ENCODE measurements at places on chromosomes 1 and 21.

DNA sequence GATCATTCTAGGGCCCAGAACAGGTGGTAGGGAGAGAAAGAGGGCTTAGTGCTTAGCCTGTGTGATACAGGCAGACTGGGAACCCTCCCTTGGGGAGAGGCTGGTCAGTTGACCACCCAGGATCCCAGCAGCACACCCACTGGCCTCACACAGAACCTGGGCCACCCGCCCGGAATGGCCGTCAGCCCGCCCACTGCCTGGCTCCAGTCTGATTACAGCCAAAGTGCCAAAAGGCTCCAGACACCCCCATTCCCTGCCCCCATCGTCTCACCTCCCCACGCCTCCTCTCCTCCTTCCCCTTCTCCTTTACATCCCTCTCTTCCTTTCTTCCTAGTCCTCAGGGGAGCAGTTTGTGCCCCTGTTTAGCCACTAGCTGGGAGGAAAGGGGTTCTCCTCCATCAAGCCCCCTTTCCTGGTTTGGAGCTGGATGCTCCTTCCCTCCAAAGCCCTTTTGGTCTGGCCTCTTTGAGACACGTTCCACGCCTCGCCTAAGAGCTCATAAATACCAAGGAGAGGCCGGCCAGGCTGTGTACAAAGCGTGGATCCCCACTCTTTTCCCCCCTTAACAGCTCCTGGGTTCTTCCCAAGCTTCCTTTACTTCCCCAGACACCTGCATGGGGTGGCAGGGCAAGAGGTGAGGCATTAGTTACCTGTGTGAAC lies 4.6 kb upstream of the WNT2B start:
- DNase-seq = no peak

DNA sequence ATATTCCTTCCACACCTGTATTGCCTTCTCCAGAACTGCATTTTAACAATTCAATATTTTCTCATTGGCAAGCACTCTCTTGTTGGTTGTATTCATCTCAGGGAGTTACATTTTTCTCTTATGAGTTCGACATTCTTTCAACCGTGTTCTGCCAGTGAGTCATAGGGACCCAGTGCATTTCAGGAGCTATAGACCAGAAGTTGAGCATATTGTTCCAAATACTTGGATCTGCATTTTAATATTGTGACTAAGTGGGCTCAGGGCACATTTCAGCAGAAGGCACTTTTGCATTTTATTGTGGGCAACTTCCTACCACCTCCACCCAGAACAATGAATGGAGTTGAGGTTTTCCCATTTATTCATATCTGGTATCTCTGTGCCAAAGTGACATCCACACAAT lies 132.8 kb downstream of the TNFSF18 start:
- DNase-seq = no peak

GRCh38 chr1:205563927-205564441 lies 59.5 kb downstream of the CDK18 start:
- no peak for DNase-seq

GRCh38 chr1:213884402-213884801 lies 103.4 kb upstream of the PROX1 start:
- no peak for DNase-seq

DNA sequence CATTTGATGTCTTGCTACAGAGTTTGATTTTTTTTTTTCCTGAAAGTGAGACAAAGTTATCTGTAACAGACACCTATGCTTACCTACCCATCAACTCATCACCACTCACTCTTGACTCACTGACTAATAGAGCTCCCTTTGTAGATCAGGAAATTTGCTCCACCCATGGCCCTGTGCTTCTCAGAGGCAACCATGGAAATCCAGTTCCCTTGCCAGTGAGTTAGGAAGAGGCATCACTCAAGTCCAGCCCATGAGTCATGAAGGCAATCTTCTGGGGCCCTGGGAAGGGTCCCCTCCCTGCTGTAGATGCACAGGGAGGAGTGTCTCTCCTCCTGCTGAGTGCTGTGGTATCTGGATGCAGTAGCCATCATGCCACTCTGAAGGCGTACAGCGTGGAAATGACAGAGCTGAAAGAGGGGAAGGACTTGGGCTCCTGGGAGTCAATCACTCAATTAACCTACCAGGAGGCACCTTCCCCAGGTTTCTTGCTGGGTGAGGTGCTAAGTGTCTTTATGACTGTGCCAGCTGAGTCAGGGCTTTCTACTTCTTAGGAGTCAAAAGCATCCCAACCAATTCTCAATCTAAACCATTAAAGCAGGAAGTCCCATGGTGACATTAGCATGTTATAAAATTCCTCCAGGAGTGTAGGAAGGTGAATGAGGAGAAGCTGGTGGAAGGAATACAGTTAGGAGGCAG lies 56.1 kb downstream of the DNTTIP2 start:
- no peak for DNase-seq

- DNase-seq = no peak
Observed at GRCh38 chr1:229047161-229047839, 223.6 kb upstream of the RAB4A start.

DNA sequence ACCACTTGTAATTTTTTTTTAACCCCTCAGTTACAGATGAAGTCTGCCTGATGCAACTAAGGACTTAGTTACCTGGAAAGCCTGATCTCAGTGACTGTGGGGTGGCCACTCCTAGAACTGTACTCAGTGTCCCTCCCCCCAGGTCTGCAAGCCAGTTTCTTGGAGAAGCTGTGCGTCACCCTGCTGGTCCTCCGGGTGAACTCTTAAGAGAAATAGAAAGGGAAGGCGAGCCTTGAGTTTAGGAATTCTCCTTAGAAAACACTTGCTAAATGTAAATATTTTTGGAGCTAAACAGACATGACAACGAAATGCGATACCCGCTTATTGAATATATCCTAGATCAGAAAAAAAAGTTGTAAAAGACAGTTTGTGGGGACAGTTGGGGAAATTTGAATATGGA lies 730 bp downstream of the SLC16A4 start:
- no peak for DNase-seq

- no peak for DNase-seq
Observed at GRCh38 chr1:153506831-153507413, 28.9 kb downstream of the S100A6 start.

- DNase-seq = no peak
Observed at GRCh38 chr1:234958066-234958705, 170.5 kb downstream of the TOMM20 start.

GRCh38 chr1:76868154-76868882 lies 1.0 kb downstream of the ST6GALNAC5 start:
- DNase-seq = peak; percentile 67

DNA sequence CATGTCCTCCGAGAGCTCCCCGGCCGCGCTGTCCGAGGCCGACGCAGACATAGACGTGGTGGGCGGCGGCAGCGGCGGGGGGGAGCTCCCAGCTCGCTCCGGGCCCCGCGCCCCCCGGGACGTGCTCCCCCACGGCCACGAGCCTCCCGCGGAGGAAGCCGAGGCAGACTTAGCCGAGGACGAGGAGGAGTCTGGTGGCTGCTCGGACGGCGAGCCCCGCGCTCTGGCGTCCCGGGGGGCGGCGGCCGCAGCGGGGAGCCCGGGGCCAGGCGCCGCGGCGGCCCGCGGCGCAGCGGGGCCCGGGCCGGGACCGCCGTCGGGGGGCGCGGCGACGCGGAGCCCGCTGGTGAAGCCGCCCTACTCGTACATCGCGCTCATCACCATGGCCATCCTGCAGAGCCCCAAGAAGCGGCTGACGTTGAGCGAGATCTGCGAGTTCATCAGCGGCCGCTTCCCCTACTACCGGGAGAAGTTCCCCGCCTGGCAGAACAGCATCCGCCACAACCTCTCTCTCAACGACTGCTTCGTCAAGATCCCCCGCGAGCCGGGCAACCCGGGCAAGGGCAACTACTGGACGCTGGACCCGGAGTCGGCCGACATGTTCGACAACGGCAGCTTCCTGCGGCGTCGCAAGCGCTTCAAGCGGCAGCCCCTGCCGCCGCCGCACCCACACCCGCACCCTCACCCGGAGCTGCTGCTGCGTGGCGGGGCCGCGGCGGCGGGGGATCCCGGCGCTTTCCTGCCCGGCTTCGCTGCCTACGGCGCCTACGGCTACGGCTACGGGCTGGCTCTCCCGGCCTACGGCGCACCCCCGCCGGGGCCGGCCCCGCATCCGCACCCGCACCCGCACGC lies 547 bp downstream of the FOXD2 start:
- no peak for DNase-seq

DNA sequence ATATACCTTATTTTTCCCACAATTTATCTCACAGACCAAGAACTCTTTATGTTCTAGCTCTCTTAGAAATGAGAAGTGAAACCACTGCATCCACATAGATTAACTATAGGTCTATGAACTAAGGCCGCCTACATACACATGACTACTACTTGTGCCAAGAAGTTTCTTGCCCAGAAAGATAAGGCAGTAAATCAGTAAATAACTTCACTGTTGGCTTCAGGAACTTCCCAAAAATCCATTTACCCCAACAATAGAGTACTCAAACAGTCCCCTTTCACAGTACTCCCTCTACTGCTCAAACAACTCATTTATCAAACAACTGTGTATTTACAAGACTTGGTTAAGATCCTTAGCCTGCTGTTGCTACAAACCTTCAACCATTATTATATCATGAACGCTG lies 96.5 kb downstream of the NME7 start:
- DNase-seq = no peak

DNA sequence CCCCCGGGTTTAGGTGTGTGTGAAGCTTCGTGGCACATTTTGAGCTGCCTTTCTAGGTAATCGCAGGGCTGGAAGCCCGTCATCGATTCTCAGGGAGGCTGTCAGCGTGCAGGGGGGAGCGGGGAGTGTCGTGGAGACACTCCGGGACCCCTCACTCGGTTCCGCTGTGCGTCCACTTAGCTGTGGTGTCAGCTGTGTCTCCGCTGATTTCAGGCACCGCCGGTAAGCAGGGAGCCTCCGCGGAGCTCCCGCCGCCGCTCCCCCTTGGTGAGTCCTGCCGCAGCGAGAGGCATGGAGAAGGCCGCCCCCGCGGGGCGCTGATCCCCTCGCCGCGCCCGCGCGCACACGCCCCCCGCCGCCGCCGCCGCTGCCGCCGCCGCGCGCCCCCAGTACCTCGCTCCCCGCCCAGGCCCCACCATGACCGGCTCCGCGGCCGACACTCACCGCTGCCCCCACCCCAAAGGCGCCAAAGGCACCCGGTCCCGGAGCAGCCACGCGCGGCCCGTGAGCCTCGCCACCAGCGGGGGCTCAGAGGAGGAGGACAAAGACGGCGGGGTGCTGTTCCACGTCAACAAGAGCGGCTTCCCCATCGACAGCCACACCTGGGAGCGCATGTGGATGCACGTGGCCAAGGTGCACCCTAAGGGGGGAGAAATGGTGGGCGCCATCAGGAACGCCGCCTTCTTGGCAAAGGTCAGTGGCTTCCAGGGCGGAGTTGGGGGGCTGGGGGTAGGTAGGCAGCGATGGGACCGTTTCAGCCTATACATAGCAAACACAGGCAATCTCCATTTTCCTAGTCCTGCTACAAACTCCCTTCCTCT lies 995 bp downstream of the VASH2 start:
- no peak for DNase-seq

DNA sequence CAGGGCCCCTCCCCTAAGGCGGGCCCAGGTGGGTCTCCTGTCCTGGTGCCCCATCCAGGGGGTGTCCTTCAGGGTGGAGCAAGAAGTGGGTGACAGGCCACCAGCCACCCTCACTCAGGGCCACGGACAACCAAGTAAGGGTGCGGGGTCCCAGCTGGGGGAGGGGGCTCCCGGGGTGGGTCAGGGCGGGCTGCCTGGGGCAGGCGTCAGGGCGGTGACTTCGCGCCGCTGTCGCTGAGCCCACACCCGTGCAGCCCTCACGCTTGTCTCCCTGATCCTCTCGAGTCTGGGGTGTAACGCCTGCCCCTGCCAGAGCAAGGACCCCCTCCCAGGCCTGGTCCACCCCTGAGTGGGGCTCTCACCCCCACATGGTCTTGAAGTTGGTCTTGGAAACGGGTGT lies 22.2 kb downstream of the ARHGEF16 start:
- no peak for DNase-seq

GRCh38 chr1:175369696-175370095 lies 177.1 kb upstream of the KIAA0040 start:
- DNase-seq = no peak

DNA sequence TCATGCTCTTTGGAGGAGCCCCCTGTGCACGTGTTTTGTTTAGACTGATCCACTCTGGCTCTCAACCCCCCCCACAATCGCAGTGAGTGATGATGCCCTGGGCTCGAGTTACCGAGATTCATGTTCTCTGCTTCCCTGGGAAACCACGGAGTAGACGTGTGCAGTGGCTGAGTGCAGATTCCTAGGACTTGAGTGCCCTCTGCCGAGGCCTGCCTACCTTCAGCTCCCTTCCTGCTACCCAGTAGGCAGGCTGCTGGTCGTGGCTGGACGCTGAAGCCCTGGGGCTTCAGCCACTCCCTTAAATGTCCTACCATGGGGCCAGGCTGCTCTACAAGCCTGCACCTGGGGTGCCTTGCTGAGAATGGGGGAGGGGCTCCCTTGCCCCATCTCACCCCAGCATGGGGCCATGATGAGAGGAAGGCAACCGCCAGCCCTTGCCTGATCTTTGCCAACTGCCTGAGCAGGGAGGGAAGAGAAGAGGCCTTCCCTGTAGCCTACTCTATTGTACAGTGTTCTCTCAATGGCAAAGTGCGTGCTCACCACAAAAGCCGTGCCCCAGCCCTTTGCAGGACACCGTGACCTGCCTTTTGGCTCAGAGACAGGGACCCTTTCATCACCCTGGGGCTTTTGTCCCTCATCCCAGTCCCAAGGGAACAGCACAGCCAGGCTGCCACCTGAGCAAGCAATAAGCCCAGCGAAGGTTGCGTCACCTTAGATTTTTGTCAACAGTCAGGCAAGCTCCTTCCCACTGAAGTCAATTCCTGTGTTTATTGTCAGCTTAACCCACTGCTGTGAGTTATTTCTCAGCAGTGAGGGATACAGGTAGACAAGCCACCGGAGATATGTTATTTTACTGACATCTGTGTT lies 4.1 kb upstream of the GRIK3 start:
- peak; percentile 63 for DNase-seq

- no peak for DNase-seq
Observed at GRCh38 chr1:231612393-231613089, 14.0 kb upstream of the DISC1 start.
